Caudate nucleus (tissue), 63 donors: ENCODE measurements at places on chromosomes 11 and 22.

DNA sequence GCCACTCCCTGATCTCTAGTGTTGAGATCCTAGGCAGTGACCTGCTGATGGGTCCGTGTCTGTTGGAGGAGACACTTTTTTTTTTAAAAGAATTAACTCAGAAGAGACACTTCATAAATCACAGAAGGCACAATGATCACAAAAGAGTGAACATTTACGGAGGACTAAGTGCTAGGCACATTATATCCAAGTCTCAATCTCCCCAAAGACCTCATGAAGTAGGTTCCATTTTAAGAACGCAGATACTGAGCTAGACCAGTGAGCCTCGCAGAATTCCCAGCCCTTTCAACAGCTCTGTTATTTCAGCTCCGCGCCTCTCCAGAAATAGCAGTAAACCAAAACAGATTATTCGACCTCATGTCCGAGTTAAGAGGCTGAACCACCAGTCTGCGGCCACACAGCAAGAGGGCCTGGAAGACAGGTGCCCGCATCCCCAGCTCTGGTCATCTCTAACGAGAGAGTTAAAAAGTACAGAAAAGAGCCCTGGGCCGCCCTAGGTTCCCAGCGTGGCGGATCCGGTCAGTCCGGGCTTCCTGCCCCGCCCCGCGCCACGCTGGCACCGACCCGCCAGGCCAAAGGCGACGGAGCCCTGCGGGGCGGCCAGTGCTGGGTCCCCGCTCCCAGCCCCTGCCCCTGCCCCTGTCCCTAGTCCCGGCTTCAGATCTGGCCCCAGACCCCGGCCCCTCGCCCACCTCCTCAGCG, 612 bp downstream of the XBP1 start:
- no peak for DNase-seq

GRCh38 chr11:21415606-21416005, 746.2 kb downstream of the NELL1 start:
- no peak for DNase-seq

- no peak for DNase-seq
These were observed 1.9 kb downstream of the MS4A5 start for GRCh38 chr11:60431251-60431650.

DNA sequence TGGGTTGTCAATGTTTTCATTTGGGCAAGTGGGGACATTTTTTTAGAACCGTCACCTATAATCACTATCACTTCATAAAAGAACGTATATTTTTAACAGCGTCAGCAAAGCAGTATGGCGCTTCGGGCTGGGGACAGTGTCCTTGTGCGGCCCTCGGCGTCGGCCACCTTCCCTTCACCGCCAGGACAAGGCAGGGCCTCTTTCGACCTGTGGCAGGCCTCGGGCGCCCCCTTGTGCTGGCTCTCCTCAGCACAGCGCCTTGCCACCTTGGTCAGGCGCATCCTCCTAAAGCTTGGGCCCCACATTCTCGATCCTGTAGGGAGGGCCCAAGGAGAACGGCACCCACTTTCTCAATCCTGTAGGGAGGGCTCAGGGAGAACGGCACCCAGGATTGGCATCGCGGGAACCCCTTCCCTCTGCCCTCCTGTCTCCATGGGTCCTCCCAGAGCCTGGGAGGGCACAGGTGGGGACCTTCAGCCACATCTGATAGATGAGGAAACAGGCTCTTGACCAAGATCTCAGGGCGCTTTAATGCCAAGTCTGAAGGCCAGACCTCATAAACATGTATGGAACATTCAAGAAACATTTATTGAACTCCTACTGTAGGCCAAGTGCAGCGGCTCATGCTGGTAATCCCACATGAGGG, 11.5 kb upstream of the FADD start:
- DNase-seq, result peak; percentile 12

GRCh38 chr11:108729227-108729871, 64.5 kb downstream of the DDX10 start:
- no peak for DNase-seq

DNA sequence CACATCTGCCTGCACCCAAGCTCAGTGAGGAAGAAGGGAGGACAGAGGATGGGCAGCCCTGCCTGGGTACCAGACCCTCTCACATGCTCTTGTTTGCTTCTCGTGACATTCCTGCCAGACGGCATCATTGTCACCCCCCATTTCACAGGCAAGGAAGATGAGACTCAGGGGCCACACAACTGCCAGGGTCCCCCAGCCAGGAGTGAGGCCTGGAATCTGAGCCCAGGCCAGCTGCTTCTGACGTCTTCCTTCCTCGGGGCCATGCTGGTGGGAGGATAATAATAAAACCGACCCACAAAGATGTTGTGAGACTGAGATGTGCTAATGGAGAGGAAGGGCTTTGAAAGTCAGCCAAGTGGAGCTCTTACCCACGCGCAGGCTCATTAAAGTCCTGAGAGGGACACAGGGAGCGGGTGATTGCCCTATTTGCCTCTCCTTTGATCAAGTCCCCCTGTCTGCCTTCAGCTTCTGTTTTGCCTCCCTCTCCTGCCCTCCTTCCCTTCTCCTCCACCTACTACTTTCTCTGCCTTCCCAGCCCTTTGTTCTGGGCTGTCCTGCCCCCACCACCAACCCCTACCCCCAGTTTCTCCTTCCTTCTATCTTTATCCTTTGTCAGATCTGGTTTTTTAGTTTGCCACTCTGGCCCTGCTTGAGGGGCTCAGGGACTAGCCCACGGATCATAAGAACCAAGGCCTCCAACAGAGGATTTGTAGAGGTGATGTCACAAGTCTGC, 62.7 kb downstream of the MCM5 start:
- DNase-seq, result no peak

- no peak for DNase-seq
These were observed 12.0 kb downstream of the FAM111A start for GRCh38 chr11:59154610-59155009.

GRCh38 chr11:33892906-33893594, 1.2 kb upstream of the LMO2 start:
- DNase-seq, result no peak

- no peak for DNase-seq
These were observed 745.3 kb upstream of the RAG2 start for GRCh38 chr11:37343290-37343689.

GRCh38 chr11:117980720-117981119, 5.5 kb upstream of the IL10RA start:
- DNase-seq, result no peak

GRCh38 chr22:36937319-36938027, 24.0 kb downstream of the CSF2RB start:
- no peak for DNase-seq

GRCh38 chr22:20530368-20531153, 23.2 kb downstream of the MED15 start:
- DNase-seq, result no peak

- DNase-seq, result no peak
These were observed 13.9 kb downstream of the HSD17B12 start for GRCh38 chr11:43694477-43694876.

- DNase-seq, result peak; percentile 43
These were observed 1342.3 kb downstream of the TBC1D22A start for GRCh38 chr22:48104766-48105165.

DNA sequence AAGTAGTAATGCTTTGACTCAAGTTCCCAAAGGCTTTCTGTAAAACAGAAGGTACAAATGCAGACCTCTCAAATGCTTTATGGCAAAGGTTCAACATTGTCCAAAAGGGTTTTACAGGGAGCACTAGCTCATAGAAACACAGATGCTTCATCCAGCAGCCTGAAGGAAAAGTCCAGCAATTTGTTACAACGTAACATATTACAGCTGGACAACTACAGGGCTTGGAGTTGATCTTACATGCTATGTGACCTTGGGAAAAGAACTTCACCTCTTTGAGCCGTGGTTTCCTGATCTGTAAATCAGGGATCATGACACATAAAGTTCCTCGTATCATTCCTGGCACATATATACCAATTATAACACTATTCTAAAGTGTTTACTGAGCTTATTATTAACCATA, 84.9 kb downstream of the DDIAS start:
- no peak for DNase-seq

- DNase-seq, result no peak
These were observed 18.5 kb downstream of the MYH9 start for GRCh38 chr22:36369004-36369921.

DNA sequence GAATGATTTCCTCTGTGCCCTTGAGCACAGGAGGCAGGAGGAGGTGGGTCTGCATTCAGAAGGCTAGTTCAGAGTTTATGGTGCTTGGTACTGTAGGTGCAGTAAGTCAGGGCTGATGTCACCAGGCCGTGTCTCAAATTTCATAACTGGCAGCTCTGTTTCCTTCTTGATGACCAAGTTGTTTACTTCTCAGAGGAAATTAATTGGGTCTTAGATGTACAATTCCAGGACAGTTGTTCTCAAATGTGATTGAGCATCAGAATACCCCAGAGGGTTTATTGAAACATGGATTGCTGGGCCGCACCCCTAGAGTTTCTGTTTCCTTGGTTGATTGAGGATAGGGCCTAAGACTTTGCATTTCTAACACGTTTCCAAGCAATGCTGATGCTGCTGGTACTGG, 6.2 kb downstream of the AMOTL1 start:
- DNase-seq, result no peak

DNA sequence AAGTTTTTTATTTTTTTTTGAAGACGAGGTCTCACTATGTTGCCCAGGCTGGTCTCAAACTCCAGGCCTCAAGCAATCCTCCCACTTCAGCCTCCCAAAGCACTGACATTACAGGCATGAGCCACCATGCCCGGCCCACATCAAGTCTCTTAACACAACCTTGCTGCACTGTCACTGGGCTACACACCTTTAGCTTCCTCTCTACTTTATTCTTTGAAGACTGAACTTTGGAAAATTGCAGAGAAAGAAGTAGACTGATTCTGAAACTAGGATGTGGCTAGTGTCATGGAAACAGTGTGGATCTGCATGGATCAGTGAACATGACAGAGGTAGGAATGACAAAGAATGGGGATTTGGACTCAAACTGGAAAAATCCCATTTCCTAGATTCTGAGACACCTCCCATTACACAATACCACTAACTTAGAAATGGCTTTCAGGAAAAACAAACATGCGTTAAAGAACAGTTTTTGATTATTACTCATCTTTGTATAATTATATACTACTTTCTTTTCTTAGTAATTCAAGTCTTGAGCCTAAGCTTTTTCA, 99.6 kb upstream of the SPON1 start:
- DNase-seq, result no peak

GRCh38 chr11:113142508-113142907, 171.9 kb upstream of the TTC12 start:
- DNase-seq, result no peak

DNA sequence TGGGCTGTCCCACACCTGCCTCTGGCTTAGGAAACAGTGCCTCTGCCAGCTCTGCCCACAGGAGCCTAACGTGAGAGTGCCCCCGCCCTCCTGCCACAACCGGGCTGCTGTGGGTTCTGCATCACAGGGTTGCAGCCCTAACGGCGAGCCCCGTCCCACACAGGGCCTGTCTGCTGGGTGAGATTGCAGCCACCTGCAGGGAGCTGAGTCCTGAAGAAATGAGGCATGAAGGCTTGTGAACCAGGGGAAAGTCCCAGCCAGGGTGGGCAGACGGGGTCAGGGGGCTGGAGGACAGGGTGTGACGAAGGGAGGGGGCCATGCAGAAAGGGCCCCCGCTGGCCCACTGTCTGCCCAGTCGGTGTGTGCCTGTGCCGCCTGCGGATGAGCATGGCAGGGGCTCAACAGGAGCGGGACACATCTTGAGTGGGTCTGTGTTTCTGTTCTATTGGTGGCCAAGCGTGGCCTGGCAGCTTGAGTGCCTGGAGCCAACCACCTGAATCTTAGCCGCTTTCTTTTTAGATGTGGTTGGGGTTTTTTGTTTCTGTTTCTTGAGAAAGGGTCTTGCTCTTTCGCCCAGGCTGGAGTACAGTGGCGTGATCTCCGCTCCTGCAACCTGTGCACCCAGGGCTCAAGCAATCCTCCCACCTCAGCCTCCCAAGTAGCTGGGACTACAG, 38.9 kb downstream of the CTTN start:
- DNase-seq, result no peak

GRCh38 chr11:113874581-113875233, 665 bp downstream of the USP28 start:
- DNase-seq, result no peak

GRCh38 chr22:39177791-39178190, 25.3 kb upstream of the CBX7 start:
- DNase-seq, result no peak

DNA sequence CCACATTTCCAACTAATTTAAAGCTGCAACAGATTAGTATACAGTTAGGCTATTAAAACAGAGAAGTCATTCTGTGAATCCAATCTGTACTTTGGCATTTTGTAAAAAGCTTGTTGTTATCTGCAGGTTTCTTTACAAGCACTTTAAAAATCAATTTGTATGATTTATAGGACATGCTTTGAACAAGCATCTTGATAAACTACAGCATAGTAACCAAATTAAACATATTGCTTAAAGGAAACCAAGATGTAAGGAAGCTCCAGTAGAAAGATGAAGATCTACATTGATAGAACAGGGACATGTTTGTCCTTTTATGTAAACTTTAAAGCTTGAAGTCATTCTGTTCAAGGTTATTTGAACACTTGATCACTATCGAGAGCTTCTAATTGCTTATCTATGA, 498.3 kb upstream of the CCDC90B start:
- no peak for DNase-seq

- no peak for DNase-seq
These were observed 2.7 kb upstream of the EIF3M start for GRCh38 chr11:32580967-32581366.

DNA sequence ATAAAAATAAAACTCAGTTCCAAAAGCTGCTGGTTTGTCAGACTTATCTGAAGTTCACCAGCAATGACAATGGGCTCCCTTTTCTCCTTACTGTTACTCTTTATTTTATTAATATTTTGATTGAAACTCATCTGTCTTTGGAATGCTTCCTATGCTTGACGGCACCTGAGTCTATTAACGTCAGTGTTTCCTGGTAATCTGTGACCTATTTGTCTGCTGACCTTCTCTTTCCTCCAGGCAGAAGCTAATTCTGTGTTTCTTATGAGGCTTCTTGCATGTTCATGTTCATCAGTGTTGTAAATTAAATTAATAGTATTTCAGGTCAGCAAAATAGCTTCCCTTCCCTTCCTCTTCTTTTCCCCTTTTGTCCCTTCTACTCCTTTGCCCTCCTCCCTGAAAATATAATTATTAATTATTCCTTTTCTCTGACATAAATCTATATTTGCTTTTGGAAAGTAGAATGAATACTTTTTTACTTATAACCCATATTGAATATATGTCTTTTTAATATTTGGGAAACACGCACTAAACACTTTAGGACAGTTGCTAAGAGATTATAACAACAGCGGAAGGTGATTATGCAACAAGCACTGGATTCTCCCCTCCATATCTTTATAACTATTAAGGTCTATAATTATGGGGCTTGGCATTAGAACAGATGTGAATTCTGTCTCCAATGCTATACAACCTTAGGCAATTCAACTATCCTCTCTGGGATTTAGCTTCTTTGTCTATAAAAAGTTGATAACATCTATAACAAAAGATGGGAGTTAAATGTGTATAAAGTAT, 32.1 kb upstream of the PCF11 start:
- DNase-seq, result no peak

DNA sequence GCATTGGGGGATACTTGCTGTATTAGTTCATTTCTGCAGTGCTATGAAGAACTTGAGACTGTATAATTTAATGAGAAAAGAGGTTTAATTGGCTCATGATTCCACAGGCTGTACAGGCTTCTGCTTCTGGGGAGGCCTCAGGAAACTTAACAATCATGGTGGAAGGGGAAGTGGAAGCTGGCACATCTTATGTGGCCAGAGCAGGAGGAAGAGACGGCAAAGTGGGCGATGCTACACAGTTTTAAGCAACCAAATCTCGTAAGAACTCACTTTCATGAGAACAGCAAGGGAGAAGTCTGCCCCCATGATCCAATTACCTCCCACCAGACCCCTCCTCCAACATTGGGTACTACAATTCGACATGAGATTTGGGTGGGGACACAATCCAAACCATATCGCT, 55.1 kb downstream of the TMPRSS5 start:
- no peak for DNase-seq
